ENCODE measurements at places on chromosomes 3 and 15.

- peak; percentile 5 for DNase-seq
These were observed 160.7 kb downstream of the PDE8A start for GRCh38 chr15:85142312-85142711.

GRCh38 chr15:89057506-89058133, 30.6 kb upstream of the ABHD2 start:
- DNase-seq: no peak

- no peak for DNase-seq
These were observed 44.0 kb downstream of the EDEM1 start for GRCh38 chr3:5231487-5231886.

- no peak for DNase-seq
These were observed 126.6 kb upstream of the NEO1 start for GRCh38 chr15:72925661-72926060.

GRCh38 chr15:77552066-77552465, 80.6 kb downstream of the LINGO1 start:
- no peak for DNase-seq

- no peak for DNase-seq
These were observed 38.7 kb upstream of the MAN2C1 start for GRCh38 chr15:75407083-75407482.

- DNase-seq: no peak
These were observed 162.2 kb downstream of the PLD1 start for GRCh38 chr3:171648069-171648468.

GRCh38 chr3:10023587-10024310, 2.5 kb upstream of the FANCD2 start:
- no peak for DNase-seq
